ENCODE measurements at places on chromosomes 2 and 18.
A peak's percentile ranks its signal among the peaks of the same experiment; 100 is the strongest.

- no peak for DNase-seq
These were observed 36.6 kb downstream of the ARL6IP6 start for GRCh38 chr2:152755029-152755428.

- no peak for DNase-seq
These were observed 42.4 kb downstream of the BMPR2 start for GRCh38 chr2:202418511-202418910.

DNA sequence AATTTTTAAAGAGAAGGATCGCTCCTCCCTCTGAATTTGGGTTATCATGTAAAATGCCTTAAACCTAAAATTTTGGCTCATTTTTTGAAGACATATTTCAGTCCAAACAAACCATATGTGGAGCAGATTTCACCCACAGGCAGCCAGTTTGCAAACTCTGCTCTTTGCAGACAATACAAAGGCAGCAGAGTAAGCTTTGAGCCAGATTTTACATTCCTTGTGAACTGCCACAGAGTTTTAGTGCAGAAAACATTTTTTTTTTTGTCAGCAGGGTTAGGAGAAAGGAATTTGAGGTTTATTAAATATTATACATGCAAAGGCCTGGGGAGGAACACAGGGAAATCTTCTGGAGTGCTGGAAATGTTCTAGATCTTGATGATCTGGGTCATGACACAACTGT, 171.9 kb upstream of the FN1 start:
- DNase-seq, result no peak

- DNase-seq, result no peak
These were observed 33.9 kb downstream of the ZBTB7C start for GRCh38 chr18:48375150-48375800.

GRCh38 chr2:203763241-203763937, 57.0 kb downstream of the CD28 start:
- no peak for DNase-seq

GRCh38 chr2:56333812-56334485, 150.2 kb downstream of the CCDC85A start:
- no peak for DNase-seq

GRCh38 chr2:73134471-73134870, 21.7 kb upstream of the RAB11FIP5 start:
- no peak for DNase-seq

DNA sequence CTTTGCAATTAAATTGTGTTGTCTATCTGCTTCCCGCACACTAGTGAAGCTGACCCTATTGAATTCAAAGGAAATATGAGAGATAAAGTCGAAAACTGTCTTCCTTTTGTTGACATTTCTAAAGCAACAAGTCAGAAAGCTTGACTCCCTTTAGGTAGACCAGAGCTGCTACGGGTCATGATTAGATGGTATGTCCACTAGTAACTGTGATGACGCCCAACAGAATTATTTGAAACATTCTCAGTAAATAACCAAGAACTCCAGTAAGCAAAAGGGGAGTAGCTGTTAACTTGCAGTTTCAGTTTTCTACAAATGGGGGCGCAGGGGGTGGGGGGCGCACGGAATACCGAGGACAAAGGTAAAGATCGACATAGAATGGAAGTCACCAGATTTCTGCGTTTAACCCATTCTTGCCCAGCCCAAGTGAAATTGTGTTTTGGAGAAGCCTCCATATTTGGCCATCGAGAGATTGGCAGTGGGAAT, 56.4 kb downstream of the CRIM1 start:
- no peak for DNase-seq

- no peak for DNase-seq
These were observed 891 bp upstream of the KHK start for GRCh38 chr2:27085673-27086089.

DNA sequence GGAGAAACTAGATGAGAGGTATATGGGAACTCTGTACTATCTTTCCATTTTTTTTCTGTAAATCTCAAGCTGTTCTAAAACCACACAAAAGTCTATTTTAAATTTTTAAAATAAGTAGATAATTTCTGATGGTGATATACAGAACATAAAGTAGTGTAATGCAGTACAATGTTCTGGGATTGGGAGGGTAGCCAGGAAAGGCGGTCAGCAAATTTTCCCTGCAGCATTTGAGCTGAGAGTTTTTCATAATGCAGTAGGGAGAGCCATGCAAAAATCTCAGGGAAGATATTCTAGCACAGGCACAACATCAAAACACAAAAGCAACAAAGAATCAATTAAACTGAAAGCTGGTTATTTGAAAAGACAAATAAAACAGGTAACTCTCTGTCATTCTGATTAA, 141.5 kb downstream of the NCKAP5 start:
- no peak for DNase-seq

GRCh38 chr2:20917287-20917660, 94.4 kb upstream of the LDAH start:
- no peak for DNase-seq

- no peak for DNase-seq
These were observed 292.5 kb upstream of the CNTNAP5 start for GRCh38 chr2:123732563-123732962.

DNA sequence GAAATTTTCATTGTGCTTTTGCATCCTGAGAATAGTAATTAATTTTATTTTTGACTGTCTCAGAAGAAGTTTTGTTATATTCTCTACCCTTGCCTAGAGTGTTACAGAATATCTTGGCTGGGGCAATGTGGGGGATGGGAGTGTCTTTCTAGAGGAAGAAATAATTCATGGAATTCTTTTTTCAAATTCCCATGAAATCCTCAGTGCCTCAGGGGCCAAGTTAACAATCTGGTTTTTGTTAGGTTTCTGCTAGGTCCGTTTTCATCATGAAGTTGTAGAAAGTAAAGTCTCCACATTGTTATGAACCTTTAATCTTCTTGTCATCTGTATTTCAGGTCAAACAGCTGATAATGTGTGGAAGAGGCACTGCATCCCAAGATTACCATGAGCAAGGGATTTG, 145.6 kb upstream of the GYPC start:
- DNase-seq, result no peak

DNA sequence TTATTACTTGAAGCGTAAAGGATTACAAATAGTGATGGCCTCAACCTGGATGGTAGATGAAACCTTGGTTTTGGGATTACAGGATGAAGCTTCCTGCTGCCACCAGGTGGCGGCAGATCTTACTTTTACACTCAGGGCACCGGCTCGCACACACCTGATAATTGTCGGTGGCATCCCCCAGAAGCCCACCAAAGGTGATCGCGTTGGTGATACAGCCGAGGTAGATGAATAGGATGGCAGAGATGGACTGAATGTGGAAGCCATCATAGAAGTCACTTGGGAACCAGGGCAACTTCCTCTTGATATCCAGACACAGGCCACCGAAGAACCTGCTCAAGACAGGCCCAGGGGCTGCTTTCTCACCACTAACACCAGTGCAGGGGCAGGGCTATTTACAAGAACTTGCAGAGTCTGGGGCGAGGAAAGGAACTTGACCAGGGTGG, 51.8 kb downstream of the MTHFD2 start:
- DNase-seq, result no peak

- DNase-seq, result no peak
These were observed 13.5 kb downstream of the CCDC141 start for GRCh38 chr2:179036353-179036905.

GRCh38 chr2:130380096-130380934, 24.5 kb downstream of the PTPN18 start:
- no peak for DNase-seq

GRCh38 chr18:9562584-9562983, 51.8 kb downstream of the PPP4R1 start:
- DNase-seq, result no peak

GRCh38 chr18:63263444-63263843, 56.1 kb downstream of the BCL2 start:
- DNase-seq, result no peak

GRCh38 chr2:28291811-28292440, 100.7 kb upstream of the FOSL2 start:
- DNase-seq, result no peak

GRCh38 chr2:86584151-86584913, 21.1 kb upstream of the CHMP3 start:
- DNase-seq, result peak; percentile 34

DNA sequence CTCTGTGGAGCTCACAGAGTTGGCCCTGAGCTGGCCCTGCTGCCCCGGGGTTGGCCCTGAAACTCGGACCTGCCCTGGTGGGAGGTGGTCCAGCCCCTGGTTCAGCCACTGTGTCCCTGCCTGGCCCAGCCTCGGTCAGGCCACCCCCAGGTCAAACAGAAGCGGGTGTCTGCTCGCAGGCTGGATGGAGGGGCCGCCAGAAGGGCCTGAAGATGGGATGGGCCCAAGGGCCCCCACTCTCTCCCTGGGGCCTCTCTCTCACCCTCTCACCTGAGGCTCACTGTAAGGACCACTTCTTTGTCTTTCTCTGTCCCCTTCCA, 25.1 kb upstream of the B3GNT7 start:
- no peak for DNase-seq

DNA sequence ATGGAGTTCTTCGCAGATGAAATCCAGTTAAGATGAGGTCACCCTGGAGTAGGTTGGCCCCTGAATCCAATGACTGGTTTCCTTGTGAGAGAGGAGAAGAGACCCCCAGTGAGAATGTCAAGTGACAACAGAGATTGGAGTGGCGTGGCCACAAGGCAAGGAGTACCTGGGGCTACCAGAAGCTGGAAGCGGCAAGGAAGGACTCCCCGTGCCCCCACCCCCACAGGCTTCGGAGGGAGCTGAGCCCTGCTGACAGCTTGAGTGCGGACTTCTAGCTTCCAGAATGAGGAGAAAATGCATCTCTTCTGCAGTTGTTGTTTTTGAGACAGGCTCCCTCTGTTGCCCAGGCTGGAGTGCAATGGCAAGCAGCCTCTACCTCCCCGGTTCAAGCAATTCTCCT, 78.0 kb upstream of the HPCAL1 start:
- DNase-seq, result no peak

- DNase-seq, result no peak
These were observed 35.1 kb downstream of the EHD3 start for GRCh38 chr2:31269087-31269486.

DNA sequence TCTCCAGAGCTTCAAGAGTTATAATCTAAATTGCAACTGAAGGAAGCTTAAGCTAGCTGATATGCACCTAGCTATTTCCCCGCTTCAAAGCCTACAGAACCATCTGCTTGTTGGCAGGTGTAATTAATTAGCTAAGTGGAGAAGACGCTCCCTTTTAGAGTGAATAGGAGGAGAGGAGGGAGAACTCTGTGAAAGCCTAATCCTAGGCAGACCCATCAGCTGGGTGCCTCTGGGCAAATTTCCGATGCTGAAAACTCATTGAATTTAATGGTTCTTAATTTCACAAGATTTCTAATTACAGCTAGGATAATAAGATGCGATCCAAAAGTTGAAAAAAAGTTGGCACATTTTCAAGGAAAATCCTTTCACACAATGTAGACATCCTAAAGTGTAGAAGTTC, 735.9 kb downstream of the ERBB4 start:
- no peak for DNase-seq

DNA sequence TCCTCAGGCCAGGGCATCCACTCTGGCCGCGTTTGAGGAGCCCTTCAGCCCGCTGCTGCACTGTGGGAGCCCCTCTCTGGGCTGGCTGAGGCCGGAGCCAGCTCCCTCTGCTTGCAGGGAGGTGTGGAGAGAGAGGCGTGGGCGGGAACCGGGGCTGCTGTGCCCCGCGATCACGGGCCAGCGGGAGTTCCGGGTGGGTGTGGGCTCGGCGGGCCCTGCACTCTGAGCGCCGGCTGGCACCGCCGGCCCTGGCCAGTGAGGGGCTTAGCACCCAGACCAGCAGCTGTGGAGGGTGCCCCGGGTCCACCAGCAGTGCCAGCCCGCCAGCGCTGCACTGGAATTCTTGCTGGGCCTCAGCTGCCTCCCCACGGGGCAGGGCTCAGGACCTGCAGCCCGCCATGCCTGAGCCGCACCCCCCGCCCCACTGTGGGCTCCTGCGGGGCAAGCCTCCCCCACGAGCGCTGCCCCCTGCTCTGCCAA, 1.9 kb upstream of the ABHD3 start:
- DNase-seq, result no peak

- no peak for DNase-seq
These were observed 31.0 kb downstream of the TGIF1 start for GRCh38 chr18:3480827-3481573.

GRCh38 chr2:30502310-30502709, 55.3 kb downstream of the LCLAT1 start:
- no peak for DNase-seq

DNA sequence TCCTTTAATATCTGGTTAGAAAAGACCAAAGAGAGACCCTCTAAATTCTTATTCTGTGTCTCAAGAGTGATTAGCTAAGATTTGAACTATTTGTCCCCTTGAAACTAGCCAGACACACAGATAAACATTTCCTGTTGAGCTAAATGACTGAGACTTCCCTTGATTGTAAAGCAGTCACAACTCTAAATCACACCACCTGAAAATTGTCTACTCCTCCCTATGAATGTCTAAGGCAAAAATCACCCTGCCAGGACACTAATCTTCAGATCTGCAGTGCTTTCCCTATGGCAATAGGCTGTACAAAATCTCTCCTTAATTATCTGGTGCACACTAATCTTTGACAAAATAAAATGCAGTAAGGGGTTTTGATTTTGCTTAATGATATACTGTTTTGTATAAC, 200.5 kb upstream of the GULP1 start:
- DNase-seq, result no peak

GRCh38 chr2:100018341-100019193, 123.8 kb downstream of the AFF3 start:
- no peak for DNase-seq

- DNase-seq, result no peak
These were observed 4.4 kb upstream of the SERPINB5 start for GRCh38 chr18:63472380-63472779.

GRCh38 chr18:24629921-24630320, 169.5 kb downstream of the HRH4 start:
- no peak for DNase-seq

DNA sequence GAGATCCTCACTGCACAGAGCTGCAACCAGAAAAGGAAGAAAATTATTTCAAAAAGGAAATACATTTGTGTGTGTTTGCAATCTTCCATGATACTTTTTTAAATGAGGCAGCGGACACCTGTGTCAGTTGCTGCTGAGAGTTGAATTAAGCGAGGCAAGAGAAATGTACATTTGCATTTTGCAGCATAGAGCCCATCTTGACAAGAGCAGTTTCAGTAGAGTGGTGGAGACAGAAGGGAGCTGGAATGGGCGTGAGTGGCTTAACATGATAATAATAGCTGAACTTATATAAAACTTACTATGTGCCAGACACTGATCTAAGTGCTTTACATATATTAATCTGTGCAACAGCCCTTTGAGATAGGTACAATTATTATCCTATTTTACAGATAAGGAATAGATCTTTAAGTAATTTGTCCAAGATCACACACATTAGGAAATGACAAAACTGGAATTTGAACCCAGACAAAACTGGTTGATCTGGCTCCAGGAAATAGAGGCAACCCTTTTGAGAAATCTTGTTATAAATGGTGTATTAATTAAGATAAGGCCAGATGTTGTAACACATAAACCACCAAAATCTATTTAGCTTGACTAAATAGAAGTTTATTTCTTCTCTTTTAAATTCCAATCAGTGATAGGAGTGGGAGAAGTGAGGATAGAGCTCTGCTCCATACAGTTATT, 68.7 kb downstream of the SDC1 start:
- no peak for DNase-seq
